ENCODE measurements at places on chromosomes 6 and 20. TPM values are rescaled to one million over a fixed set of nuclear protein-coding genes. Genes with fewer than 3 reads are reported as not detected.

- no peak for DNase-seq
Measured at GRCh38 chr6:160344271-160344670, 3.9 kb upstream of the SLC22A3 start.

DNA sequence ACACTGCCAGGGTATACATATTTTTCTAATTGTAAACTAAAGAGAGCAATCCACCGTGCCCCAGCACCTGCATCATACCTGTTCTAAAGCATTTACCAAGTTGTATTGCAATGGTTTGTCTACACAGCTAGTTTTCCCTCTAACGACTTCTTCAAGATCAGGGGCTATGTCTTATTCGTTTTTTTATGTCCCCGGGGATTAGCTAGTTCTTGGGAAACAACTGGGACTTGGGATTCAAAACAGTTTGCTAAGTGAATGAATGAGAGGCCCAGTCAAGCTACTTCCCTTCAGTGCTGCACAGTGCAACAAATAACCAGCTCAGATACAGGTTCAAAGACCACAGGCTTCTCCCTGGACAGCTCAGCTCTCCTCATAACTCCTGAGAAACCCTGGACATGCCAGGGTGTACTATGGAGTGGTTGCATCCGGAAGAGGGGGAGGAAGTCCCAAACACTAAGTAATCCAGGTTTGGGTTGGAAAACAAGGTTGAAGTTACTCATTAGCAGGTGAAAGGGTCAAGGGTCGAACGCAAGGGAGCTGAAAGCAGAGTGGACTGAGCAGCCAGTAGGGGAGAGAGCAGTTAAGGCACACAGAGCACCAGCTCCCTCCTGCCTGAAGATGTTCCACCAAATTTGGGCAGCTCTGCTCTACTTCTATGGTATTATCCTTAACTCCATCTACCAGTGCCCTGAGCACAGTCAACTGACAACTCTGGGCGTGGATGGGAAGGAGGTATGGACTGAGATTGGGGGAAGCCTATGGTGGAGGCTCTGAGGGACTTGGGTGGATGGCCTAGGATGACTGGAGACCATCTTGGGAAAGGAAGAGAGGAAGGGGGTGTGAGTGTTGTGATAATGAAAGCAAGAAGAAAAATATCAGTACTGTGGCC lies at the start of gene APOM:
TSS of gene APOM (plus strand) at position 546 of the 889 bp plus-strand sequence. CDS start at position 619, 73 bp downstream.
- DNase-seq = no peak

DNA sequence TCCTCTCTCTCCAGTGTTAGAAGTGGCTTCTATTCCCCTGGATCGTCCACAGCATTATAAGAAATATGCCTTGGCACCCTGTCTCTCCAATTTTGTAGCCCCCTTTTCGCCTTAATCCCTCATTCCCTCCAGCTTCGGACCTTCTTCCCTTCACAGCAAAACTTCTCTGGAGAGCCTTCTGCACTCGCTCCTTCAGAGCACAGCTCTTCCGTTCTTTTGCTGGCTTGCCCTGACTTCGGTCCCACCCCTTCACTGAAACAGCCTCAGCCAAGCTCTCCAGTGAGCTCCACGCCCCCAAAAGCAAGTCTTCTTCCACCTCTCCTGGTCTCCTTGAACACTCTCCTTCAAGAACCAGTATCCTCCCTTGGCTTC lies 134.7 kb upstream of the RNF24 start:
- no peak for DNase-seq

DNA sequence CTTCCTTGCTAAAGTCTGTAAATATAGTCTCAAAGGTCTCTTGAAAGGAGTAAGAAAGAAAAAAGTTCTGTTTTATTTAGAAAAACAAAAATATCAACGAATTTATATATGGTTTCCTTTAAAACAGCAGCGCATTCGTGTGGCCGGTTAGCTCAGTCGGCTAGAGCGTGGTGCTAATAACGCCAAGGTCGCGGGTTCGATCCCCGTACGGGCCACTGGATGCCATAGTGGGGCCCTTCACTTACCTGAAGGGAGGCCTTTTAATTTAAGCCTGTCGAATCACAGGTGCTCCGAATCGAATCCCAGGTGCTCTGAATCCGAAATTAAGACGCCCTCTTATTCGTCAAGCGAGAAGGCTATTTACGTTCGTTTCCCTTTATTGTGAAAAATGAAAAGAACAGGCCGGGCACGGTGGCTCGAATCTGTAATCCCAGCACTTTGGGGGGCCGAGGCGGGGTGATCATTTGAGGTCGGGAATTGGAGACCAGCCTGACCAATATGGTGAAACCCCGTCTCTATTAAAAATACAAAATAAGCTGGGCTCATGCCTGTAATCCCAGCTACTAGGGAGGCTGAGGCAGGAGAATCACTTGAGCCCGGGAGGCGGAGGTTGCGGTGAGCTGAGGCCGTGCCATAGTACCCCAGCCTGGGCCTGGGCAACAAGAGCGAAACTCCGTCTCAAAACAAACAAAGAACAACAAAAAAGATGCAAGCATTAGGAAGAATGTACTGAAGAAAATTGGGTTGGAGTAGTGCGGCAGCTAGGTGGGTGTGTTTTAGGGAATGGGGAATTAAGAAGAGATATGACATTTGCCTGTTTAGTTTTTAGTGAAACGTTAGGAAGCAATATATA lies 195.8 kb upstream of the ZNF184 start:
- DNase-seq = peak; percentile 51

- DNase-seq = no peak
Measured at GRCh38 chr6:81700414-81700813, 52.1 kb downstream of the TENT5A start.

GRCh38 chr6:137798846-137799245 lies 68.2 kb upstream of the TNFAIP3 start:
- DNase-seq = no peak

GRCh38 chr20:62355516-62355877 lies 11.6 kb downstream of the LAMA5 start:
- DNase-seq = no peak

DNA sequence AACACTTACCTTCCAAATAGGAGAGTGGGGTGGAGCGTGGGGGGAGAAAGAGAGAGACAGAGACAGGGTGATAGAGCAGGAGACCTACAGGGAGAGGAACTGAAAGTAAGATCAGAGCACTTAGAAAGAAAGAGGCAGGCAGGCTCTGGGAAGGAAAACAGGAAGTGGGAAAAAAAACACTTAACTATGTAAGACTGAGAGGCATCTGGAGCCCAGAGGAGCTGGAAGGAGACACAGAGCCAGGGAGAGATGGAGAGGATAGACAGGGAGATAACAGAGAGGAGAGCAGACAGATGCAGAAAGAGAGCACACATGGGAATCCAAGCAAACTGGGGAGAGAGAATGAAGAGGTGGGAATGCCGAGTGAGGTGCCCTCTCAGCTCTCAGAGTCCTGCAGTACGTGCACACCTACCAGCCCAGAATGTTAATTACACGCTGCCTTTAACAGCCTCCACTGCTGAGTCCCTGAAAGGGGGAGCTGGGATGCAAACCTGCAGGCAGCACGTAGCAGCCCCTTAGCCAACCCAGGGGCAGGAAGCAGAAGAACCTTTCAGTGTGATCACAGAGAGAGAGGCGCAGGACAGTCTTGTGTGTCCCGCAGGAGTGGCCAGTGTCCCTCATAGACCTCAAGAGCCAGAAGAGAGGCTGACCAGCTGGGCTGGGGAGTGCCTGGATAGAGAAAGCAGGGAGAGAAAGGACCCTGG lies 132.7 kb upstream of the LRFN2 start:
- DNase-seq = no peak

- DNase-seq = no peak
Measured at GRCh38 chr20:24643731-24644626, 174.6 kb downstream of the SYNDIG1 start.

DNA sequence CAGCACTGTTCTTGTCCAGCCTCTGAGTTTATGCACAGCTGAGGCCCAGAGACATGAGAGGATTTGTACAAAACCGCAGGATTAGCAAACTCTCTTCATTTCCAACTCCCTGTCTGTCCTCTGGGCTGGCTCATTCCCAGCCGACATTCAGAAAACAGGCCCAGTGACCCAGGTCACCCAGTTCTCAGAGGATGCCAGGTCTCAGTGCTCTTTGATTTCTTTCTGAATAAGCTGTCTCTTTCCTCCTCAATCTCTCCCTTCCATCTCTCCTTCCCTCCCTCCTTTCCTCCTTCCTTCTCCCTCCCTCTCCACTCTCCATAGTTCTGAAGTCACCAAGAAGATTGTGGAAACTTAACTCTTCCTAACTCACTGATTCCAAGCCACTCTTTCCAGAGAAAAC lies 372.7 kb upstream of the SULF2 start:
- DNase-seq = no peak

DNA sequence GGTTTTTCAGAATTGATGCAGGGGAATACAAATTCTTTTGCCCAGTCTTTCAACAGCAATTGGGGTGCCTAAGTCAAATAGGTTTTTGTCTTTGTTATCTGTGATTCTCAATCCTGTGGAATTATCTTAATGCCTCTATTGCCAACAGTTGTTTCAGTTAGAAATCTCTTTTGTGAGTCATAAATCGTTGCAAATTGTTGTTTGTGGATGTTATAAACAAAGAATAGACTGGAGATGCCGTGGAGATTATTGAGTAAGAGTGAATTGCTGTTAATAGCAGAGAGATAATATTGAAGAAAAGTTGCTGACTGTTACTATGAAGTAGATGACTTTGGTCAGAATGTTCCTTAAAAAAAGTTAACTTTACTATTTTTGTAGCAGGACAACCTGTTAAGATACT lies 63.7 kb upstream of the POPDC3 start:
- no peak for DNase-seq

DNA sequence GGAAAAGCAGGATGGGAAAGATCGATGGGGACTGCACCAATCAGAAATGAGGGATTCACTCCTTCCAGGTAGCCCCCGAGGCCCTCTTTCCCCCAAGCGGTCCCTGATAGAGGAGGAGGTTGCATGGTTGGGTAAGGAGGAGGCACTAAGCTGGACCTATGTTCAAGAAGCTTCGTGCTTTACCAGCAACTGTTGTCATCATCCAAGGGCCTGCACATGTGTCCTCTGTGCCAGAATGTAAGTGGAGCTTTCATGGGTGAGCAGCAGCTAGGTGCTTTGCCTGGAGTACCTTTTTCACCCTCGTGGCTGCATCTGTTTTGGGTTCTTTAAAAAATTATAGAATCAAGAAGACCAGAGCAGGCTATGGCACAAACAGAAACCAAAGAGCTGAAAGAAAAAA lies 54.0 kb downstream of the GMPR start:
- DNase-seq = no peak

- DNase-seq = no peak
Measured at GRCh38 chr6:45696738-45697137, 318.9 kb downstream of the CLIC5 start.

DNA sequence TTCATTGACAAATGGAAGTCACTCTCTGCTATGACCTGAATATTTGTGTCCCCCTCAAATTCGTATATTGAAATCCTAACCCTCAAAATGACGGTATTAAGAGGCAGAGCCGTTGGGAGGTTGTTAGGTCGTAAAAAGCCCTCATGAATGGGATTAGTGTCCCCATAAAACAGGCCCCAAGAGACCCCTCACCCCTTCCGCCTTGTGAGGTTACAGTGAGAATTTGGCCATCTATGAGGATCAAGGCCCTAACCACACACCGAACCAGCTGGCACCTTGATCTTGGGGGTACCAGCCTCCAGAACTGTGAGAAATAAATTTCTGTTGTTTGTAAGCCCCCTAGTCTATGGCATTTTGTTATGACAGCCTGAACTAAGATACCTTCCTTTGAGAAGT lies 52.5 kb upstream of the SLC22A16 start:
- DNase-seq = no peak

DNA sequence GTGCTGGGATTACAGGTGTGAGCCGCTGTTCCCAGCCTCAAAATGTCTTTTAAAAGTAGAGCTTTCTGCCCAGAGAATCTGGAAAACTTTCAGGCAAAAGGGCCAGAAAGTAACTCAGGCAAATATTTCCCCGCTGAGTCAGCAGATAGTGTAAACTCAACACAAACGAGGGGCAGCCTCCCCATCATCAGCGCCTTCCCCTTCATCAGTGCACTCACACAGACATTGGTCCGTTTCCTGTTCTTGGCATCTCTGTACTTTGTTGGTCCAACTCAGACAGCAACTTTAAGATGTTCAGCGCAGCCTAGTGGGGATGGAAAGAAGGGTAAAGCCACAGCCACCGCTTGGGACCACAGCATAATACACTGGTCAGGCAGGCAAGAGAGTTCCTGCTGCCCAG lies 69.5 kb downstream of the CSE1L start:
- DNase-seq = no peak

DNA sequence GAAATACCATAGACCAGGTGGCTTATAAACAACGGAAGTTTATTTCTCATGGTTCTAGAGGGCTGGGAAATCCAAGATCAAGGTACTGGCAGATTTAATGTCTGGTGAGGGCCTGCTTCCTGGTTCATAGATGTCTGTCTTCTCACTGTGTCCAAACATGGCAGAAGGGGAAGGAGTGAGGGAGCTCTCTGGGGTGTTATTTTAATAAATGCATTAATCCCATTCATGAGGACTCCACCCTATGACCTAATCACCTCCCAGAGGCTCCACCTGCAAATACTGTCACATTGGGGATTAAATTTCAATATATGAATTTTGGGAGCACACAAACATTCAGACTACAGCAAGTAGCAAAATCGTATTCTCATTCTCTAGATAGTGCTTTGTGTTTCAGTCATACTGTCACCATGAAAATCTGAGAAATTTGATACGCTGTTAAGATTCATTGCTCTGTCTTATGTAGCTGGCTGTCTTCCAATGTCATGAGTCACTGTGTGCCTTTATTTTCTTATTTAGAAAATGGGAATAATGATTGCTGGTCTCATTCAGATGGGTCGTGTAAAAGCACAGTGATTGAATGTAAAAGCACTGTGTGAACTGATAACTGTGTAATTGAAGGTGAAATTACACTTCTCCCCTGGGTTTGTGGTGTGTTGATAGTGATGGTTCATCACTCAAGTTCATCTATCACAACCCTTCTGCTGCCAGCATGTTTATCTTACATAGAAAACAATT lies 8.9 kb upstream of the ERVFRD-1 start:
- no peak for DNase-seq

DNA sequence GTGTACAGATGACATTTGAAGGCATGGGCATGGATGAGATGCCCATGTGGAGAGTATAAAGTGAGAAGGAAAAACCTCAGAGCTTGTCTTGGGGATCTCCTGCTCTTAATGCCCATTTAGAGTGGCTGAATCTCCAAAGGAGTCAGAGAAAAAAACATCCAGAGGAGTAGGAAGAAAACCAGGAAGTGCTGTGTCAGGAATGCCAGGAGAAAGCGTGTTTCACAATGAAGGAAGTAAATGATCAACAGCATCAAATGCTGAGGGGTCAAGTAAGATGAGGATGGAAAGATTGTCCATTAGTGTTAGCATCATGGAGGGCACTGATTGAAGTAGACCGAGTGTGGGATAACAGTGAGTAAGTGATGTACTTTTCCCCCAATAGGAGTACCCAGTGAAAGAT lies 56.1 kb downstream of the FIG4 start:
- DNase-seq = no peak

- DNase-seq = no peak
Measured at GRCh38 chr20:63877755-63878470, 12.8 kb downstream of the TPD52L2 start.

The GLP1R gene
- total RNA-seq = not detected

The MOXD1 gene
- total RNA-seq = not detected

The SOD2 gene
- 84.8 TPM for total RNA-seq

The ZNF343 gene
- 6.2 TPM for total RNA-seq

The TRIM10 gene
- not detected for total RNA-seq

The NKX2-2 gene
- not detected for total RNA-seq

The TP53TG5 gene
- not detected for total RNA-seq

The ADTRP gene
- total RNA-seq = 5.5 TPM

Measured in activated CD4-positive, alpha-beta memory T cell treated with anti-CD3 and anti-CD28 coated beads, Interleukin-2, amount 10 ng/mL, durations not matched to agents 7 days and 5 days (primary cell).